Right atrium auricular region (tissue), 2 donors: ENCODE measurements at places on chromosomes 4 and X. TPM values are rescaled to one million over a fixed set of nuclear protein-coding genes. Genes with fewer than 3 reads are reported as not detected.

Gene DGAT2L6
- not detected for total RNA-seq

Gene OTUD4
- total RNA-seq, result 20.6 TPM

Gene TENM3
- 10.7 TPM for total RNA-seq

Gene POU3F4
- total RNA-seq, result not detected

Gene SSX5
- total RNA-seq, result not detected
